ENCODE measurements at places on chromosomes 2 and 18. TPM values are rescaled to one million over a fixed set of nuclear protein-coding genes. Genes with fewer than 3 reads are reported as not detected.

DNA sequence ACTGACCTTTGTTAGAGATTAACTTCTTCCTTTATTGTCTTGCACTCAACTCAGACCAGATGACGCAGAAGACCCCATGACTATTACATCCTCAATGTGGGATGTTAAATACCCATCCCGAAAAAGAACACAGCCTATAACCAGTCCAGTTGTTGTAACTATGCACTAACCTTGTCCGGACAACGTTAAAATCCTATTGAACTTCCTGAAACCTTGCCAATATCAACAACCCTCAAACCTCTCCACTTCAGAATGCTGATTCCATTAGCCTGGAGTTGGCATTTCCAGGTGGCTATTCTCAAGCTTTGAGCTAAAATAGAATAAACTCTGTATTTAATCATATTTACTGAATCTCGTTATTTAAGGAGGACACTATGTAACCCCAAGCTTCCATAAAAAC lies 13.6 kb downstream of the NMS start:
- H3K27ac ChIP-seq = no peak overlapping the region
- no peaks in the 10 kb centered on the region for H3K36me3 ChIP-seq
- H3K4me3 ChIP-seq = no peak overlapping the region
- H3K27me3 ChIP-seq = no peaks in the 10 kb centered on the region
- H3K4me1 ChIP-seq = no peaks in the 10 kb centered on the region

GRCh38 chr2:74174909-74175308 lies 3.8 kb downstream of the MOB1A start:
- peaks cover 46% of the 10 kb centered on the region for H3K4me1 ChIP-seq
- no peaks in the 10 kb centered on the region for H3K27me3 ChIP-seq
- peaks cover 33% of the 10 kb centered on the region for H3K36me3 ChIP-seq
- peak overlapping the region; percentile 4 for H3K4me3 ChIP-seq
- DNase-seq = no peak
- H3K27ac ChIP-seq = no peak overlapping the region

- H3K27ac ChIP-seq = no peak overlapping the region
- DNase-seq = no peak
- peaks cover 8% of the 10 kb centered on the region for H3K27me3 ChIP-seq
- H3K36me3 ChIP-seq = no peaks in the 10 kb centered on the region
- H3K4me1 ChIP-seq = no peaks in the 10 kb centered on the region
- no peak overlapping the region for H3K4me3 ChIP-seq
Measured at GRCh38 chr18:32420084-32420750, 50.5 kb downstream of the GAREM1 start.

- H3K4me3 ChIP-seq = no peak overlapping the region
- no peak overlapping the region for H3K27ac ChIP-seq
- no peak for DNase-seq
- peaks cover 6% of the 10 kb centered on the region for H3K4me1 ChIP-seq
- peaks cover 31% of the 10 kb centered on the region for H3K36me3 ChIP-seq
- H3K27me3 ChIP-seq = no peaks in the 10 kb centered on the region
Measured at GRCh38 chr18:58727776-58728500, 56.7 kb downstream of the MALT1 start.

GRCh38 chr18:37852464-37852863 lies 286.9 kb upstream of the CELF4 start:
- DNase-seq = no peak
- no peaks in the 10 kb centered on the region for H3K36me3 ChIP-seq
- H3K27me3 ChIP-seq = no peaks in the 10 kb centered on the region
- no peak overlapping the region for H3K27ac ChIP-seq
- H3K4me3 ChIP-seq = no peak overlapping the region

The CRACDL gene
- total RNA-seq = 0.32 TPM

The SIX2 gene
- total RNA-seq = not detected

Data from activated T-helper 1 cell treated with anti-CD3 and anti-CD28 coated beads, Interleukin-12 subunit alpha, Interleukin-12 subunit beta, Interleukin-2, Interleukin-4 antibody, amounts not matched to agents 30 ng/mL and 10 ng/mL and 1 ng/mL, durations not matched to agents 14 hours and 24 hours and 36 hours (primary cell).